ENCODE measurements at places on chromosomes 6 and 20.

DNA sequence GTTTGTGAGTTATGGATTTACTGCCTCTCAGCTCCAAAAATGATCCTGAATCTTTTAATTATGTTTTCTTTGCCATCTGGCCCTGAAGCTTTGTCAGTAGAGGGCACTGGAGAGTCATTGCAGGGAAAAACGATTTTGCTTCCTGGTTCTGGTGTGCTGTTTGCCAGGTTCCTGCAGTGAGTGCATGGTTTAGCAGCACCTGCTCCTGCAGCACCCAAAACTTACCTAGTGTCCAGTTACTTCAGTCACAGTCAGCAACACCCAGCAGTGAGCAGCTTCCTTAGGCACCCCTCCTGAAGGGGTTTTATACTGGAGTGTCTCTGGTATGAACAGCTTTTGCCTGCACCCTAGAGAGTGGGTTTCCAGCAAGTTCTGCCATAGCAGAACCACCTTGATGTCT, 6.0 kb upstream of the TRIM26 start:
- peak; percentile 77 for DNase-seq

DNA sequence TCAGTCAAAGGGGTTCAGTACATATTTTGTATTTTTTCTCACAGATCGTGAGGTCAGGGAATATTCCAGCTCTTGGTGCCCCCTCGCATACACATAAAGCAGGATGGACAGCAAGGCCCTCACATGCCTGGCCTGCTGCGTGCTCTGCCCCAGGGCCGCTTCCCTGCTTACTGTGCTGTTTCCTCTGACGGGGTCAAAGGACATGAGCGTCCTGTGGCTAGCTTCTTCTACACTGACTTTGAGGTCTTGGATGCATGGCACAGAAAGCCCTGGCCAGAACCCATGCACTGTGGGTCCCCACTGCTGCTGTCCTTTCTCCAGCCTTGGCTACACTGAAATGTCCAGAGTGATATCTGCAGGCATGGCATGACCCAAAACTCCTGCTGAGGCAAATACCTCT, 92.5 kb upstream of the GGTLC1 start:
- no peak for DNase-seq

DNA sequence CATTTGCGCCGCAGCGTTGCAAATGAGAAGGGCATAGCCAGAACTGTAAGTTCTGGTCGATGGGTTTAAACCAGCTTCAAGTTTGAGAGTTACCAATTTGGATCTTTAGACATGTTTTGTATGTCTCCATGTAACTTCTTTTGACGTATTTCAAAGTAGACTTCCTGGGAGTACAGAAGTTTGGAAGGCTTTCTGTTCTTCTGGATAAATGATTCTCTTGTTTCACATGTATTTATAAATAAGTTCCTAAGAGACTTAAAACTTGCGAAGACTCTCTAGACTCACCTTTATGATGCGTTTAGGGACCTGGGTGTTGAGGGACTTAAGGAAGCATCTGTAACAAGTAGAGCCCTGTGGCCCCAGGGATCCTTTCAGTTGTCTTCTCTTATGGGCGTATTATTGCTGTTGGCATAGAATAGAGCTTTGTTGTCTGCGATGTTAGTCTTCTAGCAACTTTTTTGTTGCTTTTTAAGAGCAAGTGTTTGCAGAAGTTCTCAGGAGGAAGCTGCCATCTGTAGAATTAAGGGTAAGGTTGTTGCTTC, 1.3 kb downstream of the CDYL start:
- DNase-seq: no peak

- no peak for DNase-seq
Observed at GRCh38 chr20:49890471-49891361, 24.6 kb downstream of the SPATA2 start.

DNA sequence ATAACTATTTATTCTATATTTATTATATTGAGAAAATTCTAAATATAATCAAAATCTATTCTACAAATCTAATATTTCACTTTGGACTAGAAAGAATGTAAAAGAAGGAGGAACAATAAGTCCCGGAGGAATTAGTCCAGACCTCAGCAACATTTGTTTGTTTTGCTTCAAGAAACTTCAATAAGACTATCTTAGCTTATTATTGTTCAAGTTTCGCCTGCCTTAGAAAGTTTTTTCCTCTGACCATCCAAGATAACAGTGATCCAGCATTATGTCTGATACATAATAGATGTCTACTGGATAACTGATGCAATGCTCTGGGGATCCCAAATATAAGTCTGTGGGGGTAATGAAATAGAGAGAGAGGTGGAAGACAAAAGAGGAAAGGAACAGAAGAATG, 28.7 kb upstream of the NT5E start:
- no peak for DNase-seq

DNA sequence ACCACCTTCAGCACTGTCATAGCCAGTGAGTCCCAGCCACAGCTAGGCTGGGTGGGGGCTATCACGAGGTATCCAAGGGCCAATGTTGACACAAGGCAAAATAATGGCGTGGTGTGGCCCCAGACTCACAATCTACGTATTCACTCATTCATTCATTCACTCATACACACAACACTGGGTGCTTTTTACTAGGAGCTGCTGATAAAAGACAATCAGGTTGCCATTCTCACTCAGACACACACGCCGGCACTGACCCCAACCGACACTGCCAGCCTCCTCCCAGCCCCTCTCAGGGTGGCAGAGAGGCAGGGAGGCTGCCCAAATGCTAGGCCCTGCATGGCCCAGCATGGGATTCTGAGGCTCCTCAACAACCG, 1.5 kb upstream of the C20orf144 start:
- DNase-seq: no peak

DNA sequence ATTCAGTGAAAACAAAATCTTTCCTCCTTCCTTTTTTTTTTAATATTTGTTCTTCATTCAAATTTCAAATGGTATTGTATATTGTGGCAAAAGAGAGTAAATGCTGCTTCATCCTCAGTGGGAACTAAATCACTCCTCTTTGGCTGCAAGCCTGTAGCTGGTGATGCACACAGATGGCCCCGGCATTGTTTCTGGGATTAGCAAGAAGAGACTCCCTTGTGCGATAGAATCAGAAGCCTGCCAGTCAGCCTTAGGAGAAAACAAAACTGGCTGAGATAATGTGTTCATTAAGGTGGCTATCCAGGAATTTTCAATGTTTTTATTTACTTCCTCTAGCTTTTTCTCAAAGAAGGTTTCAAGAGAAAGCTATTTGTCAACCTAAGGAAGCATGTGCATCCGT, 20.7 kb upstream of the ELOVL2 start:
- peak; percentile 83 for DNase-seq

DNA sequence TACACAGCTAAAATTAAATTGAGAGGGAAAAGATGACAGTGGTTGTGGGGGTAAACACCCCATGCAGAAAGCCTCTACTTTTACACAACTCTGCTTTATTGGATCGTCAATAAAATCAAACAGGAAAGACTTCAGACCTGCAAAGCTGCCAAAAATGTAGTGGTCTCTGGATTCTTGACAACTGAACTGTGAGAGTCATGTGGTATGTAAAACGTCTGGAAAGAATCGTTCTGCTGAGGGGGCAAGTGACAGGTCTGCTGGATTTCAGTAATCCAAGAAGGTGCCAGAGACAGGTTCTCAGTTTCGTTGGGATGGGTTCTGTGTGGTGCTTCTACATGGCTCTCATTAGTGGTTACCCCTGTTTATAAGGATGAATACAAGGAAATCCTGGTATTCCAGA, 63.3 kb downstream of the TSPYL4 start:
- DNase-seq: no peak

- DNase-seq: no peak
Observed at GRCh38 chr6:2179950-2180349, 65.5 kb downstream of the GMDS start.

DNA sequence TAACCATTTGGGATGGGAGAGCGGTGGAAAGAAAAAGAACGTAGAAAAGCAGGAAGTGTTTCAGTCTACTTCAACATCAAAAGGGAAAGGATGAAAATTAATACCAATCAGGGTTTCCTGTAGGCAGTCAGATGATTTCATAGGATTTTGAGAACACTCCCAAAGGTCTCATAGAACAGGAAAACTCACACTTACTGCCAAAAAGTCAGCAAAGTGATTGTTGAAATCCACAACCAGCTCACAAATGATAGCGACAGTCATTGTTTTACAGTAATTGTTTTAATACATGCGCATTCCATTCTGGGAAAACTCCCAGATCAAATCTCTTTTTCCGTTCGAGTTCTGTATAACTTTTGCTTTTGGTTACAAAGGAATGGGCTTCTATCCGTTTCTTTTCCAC, 5.3 kb upstream of the CNKSR3 start:
- DNase-seq: no peak

GRCh38 chr6:43977404-43978111, 149.7 kb downstream of the MRPL14 start:
- DNase-seq: no peak

GRCh38 chr6:111162504-111162903, 75.2 kb downstream of the SLC16A10 start:
- DNase-seq: no peak

GRCh38 chr20:2914160-2914559, 40.9 kb downstream of the PTPRA start:
- DNase-seq: peak; percentile 27

- DNase-seq: no peak
Observed at GRCh38 chr20:47118206-47118605, 223.6 kb downstream of the EYA2 start.

GRCh38 chr6:56804996-56805395, 149.9 kb upstream of the BEND6 start:
- no peak for DNase-seq

GRCh38 chr6:109411034-109411433, 28.8 kb upstream of the CD164 start:
- no peak for DNase-seq

GRCh38 chr20:45918779-45919537, 7.0 kb upstream of the PLTP start:
- no peak for DNase-seq

Measured in Ammon's horn (tissue), 1 donor.